ENCODE measurements at places on chromosomes 2 and 18.

- no peak for DNase-seq
Measured at GRCh38 chr2:89000235-89000634, 308.8 kb downstream of the RPIA start.

DNA sequence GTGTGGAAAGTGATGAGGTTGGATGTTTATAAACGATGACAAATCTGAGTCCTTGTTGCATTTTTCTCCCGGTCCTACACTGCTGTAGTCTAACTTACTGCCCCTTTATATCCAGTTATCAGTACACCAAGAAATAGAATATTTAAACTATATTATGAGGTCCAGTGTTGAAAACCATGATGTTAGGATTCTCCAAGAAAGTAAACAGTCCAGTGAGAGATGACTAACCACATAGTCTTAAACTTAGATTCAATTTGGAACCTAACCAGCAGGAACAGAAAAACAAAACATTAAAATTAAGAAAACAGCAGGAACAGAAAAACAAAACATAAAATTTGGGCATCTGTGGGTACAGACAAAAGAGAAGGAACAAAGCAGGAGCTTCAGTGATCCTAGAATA is 143.2 kb downstream of the TPGS2 start:
- no peak for DNase-seq

DNA sequence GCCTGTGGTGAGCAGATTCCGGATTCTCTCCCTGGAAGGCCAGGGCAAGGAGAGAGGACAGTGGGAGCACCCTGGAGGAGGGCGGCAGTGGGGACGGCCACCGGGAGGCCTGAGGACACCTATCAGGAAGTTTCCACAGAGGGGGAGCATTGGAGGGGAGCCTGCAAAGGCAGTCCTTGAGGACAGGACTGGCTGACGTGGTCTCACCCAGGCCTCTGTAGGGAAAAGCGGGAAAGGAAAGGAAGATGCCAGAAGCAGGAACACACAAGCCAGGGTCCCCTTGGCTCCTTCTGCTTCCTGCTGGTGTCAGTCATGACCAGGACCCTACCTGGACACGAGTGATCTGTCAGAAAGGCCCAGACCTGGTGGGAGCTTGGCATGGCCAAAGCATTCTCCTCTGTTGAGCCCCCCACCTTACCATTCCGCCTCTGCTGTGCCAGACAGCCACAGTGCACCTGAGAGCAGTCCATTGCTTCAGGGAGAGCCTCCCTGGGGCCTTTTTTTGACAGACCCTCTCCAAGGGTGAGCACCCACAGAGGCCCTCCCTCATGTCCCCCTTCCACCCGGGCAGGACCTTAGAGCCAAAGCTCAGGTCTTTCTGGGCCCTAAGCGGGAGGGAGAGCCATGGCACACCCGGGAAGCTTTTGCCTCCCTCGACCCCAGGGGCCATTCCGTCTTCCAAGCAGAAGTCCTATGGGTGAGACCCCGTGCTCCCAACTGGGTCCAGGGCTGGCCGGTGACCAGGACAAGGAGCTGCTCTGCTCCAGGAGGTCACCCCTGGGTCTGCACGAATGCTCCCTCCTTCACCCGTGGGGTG is 333.1 kb downstream of the DYSF start:
- no peak for DNase-seq

GRCh38 chr2:1899396-1899730 is 155.0 kb upstream of the PXDN start:
- DNase-seq: no peak

- peak; percentile 43 for DNase-seq
Measured at GRCh38 chr2:224211791-224212190, 172.7 kb upstream of the SERPINE2 start.

- DNase-seq: no peak
Measured at GRCh38 chr2:12335131-12335530, 381.6 kb upstream of the TRIB2 start.
